ENCODE measurements at places on chromosomes 1 and 21.

GRCh38 chr1:199173356-199173755 lies 534.5 kb downstream of the PTPRC start:
- DNase-seq = peak; percentile 34

DNA sequence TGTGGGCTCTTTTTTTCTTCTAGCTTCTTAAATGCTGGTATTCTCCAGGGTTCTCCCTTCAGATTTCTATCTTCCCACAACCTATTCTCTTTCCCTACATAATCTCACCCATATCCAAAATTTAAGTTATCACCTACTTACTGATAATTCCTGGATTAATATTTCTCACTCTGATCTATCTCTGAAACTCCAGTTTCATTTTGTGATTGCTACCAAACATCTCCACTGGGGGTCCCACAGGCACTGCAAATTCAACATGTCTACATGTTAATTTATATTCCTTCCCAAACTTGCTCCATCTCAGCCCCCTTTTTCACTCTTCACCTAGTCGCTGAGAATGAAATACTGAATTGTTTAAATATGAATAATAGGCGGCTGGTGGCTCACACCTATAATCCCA lies 9.9 kb upstream of the C1orf141 start:
- no peak for DNase-seq

DNA sequence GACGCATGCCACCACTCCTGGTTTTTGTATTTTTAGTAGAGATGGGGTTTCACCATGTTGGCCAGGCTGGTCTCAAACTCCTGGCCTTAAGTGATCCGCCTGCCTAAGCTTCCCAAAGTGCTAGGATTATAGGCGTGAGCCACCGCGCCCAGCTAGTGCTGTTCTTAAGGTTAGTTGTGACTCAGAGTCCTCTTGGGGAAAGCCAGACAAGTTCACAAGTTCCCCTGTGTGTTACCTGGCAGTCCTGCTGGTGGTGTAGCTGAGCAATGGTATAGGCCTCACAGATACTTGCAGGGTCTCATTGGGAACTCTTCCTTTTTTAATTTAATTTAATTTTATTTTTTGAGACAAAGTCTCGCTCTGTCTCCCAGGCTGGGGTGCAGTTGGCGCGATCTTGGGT lies 10.6 kb downstream of the CFAP126 start:
- DNase-seq = peak; percentile 38

DNA sequence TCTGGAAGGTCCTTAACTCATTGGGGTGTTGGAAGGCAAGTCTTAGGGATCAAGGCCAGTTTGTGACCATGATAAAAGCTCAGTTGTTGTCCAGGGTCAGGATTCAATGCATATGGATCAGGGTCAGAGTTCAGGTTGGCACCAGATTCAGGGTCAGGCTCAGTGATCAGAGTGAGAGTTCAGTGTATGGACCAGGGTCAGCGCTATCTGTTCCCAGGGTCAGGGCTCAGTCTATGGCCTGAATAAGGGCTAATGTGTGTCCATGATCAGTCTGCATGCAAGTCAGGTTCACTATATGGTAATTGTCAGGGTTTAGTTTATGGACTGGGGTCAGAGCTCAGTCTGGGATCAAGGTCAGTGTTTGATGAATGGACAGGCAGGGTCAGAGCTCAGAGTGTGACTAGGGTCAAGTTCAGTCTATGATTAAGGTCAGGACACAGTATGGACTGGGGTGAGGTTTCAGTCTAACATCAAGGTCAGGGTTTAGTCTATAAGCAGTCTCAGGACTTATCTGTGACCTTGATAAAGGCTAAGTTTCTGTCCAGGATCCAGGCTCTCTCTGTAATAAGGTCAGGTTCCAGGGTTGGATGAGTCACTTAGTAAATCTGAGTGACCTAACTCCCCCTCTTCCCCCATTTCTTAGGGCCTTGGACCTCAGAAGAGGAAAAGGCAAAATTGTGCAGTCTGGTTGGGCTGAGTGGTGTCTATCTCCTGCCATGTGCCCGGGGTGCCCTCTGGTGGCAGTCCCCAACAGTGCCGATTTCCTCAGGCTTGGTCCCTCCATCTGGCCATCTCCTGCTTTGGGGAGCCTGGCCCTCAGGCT lies 23.8 kb downstream of the KNCN start:
- DNase-seq = peak; percentile 52

DNA sequence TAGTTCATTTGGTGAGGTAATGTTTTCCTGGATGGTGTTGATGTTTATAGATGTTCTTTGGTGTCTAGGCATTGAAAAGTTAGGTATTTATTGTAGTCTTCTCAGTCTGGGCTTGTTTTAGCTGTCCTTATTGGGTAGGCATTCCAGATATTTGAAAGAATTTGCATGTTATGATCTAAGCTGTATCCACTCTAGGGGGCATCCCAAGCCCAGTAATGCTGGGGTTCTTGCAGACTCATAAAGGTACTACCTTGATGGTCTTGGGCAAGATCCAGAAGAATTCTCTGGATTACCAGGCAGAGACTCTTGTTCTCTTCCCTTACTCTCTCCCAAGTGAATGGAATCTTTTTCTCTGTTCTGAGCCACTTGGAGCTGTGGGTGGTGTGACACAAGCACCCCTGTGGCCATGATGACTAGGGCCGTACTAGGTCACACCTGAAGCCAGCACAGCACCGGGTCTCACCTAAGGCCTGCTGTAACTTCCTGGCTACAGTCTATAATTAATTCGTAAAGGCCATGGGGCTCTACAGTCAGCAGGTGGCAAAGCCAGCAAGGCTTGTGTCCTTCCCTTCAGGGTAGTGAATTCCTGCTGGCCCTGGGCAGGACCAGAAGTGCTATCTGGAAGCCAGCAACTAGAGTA lies 74.8 kb upstream of the PDE4B start:
- DNase-seq = no peak

DNA sequence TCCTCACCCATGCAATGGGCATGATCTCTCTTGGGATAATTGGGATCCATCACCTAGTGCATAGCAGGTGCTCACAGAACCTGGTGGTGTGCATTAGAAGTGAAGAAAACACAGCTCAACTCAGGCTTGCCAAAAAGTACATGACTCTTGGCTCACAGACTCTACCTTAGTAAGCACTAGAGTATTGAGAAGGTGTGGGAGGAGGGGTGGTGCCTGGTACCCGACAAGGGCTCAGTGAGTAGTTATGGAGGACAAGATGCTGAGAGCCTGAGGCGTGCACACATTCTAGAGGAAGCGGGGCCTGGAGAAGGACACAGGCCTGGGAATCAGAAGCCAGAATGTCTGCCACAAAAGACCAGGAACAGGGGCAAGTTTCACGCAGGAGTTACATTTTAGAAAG lies 100.3 kb upstream of the GRIK3 start:
- no peak for DNase-seq

DNA sequence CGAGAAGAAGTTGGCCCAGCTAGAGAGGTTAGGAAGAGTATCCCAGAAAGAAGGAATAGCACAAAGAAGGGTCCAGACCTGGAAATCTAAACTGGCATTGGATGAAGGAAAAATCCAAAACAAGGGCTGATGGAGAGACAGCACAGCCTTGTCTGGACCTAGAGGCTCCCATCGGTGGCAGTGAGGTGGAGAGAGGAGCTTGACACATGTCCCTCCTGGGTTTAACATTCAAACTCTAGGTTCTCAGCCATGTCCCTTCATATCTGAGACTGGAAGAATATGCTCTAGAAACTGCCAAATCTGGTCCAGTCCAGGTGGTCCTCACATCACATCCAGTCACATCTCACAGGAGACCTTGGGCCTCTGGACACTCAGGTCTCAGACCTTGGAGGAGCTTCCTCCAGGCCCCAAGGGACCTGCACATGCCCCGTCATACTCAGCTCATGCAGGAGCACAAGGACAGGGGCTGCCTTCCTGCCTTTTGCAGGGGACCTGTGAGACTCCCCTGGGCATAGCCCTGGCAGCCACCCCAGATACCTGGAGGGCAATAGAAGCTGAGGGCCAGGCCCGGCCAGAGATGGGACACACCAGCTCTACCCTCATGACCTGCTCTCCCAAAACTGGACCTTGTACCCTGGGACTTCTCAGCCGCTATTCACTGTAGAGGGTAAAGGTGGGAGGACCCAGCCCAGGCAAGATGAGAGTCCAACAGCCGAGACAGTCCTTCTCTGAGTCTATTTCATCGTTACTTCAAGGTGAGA lies 7.5 kb downstream of the TMEM125 start:
- no peak for DNase-seq

Measured in mammary epithelial cell (primary cell).